Stimulated activated CD4-positive, alpha-beta T cell treated with anti-CD3 and anti-CD28 coated beads, TNF-alpha, amount 100 ng/mL, for 48 hours (primary cell): ENCODE measurements at places on chromosomes 13 and 19.

DNA sequence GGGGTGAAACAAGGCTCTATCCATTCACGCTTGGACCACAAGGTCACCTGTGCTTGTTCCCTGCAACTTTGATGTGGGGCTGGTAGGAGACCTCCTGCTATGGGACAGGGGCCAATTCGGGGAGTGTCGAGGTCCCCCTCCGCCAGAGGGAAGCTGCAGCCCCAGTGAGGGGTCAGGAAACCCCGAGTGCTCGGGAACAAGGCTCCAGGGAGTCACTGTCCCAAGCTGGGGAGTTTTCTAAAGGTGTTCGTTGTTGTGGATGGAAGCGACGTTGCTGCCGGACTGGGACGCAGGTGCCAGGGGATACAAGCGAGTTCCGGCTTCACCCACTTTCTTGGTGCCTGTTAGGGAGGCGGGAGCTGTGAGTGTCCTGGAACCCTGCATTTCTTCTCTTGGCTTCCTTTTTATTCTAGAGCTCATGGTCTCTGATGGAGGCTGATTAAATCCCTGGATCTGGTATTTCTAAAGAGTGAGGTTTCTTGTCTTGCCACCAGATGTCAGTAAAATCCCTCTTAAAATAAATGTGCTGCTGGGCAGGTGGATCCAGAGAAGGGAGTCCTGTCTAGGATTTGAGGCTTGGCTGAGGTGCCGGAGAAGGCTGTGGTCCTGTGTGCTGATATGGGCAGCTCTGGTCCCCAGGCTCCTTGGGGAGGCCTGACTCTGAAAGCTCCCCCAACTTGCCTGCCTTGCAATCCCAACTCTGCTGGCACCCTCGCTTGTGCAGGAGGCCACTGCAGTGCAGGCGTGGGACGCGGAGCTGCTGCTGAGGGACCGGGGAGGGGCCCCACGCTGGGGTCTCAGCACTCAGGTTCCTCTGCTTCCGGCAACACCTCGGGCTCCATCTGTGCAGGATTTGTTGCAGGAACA lies 153.9 kb downstream of the TEX29 start:
- no peak for DNase-seq

DNA sequence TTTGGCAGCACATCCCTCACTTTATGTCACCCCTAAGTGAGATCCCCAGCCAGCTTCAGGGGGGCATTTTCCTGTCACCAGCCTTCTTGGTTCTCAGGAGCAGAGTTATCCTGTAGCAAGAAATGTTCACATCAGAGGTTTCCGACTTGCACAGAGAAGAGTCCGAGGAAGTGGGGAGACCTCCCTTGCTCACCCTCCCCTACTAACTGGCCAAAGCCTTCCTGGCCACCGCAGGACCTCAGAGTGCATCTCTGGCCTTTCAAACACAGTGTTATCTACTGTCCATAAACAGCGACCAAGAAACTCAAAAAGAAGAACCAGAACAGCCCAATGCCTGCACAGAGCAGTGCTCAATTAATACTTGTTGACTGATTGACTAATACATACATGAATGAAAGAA lies 134.4 kb downstream of the USP12 start:
- DNase-seq = no peak

- peak; percentile 8 for DNase-seq
Observed at GRCh38 chr19:41226053-41226873, 7.2 kb downstream of the AXL start.

DNA sequence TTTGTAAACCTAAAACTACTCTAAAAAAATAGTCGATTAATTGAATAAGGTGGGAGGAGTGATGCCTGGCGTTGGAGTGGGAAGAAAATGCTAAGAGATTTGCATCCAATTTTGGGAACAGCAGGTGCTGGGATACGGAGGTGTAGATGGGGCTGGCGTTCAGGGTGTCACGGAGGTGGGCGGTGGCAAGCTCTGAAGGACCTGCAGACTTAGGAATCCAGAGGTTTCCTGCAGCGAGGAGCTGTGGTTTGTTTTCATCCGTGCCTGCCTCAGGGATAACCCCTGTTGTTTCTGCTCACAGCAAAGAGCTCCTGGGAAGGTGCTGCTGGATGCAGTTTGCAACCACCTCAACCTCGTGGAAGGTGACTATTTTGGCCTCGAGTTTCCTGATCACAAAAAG lies 166.4 kb upstream of the RNF113B start:
- DNase-seq = no peak

- DNase-seq = no peak
Observed at GRCh38 chr13:93672996-93673395, 446.4 kb downstream of the GPC6 start.

GRCh38 chr19:19661675-19662251 lies 1.7 kb downstream of the ATP13A1 start:
- DNase-seq = peak; percentile 32

DNA sequence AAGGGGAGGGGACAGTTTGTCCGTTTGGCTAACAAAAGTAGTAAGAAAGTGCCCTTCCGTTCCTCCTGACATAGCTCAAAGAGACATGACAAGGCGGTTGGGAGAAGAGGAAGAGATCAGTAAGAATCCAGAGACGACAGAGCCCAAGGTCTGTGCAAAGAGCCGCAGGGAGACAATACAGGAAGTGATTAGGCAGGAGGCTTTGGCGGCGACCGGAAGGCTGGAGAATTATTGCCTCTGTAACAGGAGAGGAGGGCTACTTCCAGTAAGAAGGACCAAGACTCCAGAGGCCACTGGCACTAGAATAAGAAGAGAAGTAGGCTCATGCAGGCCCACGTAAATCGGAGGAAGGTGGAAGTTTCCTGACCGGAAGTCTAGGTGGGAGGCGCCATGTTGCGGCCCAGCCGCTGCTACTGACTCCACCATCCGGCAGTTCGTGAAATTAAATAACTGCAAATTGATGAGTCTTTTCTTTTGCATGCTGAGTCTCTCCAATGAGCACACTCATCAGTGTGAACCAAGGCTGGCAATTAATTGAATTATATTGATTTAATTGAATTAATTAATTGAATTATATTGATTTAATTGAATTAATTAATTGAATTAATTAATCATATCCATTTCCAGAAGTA lies 9.9 kb downstream of the RFX2 start:
- peak; percentile 28 for DNase-seq
